ENCODE measurements at places on chromosomes 1 and 21.

DNA sequence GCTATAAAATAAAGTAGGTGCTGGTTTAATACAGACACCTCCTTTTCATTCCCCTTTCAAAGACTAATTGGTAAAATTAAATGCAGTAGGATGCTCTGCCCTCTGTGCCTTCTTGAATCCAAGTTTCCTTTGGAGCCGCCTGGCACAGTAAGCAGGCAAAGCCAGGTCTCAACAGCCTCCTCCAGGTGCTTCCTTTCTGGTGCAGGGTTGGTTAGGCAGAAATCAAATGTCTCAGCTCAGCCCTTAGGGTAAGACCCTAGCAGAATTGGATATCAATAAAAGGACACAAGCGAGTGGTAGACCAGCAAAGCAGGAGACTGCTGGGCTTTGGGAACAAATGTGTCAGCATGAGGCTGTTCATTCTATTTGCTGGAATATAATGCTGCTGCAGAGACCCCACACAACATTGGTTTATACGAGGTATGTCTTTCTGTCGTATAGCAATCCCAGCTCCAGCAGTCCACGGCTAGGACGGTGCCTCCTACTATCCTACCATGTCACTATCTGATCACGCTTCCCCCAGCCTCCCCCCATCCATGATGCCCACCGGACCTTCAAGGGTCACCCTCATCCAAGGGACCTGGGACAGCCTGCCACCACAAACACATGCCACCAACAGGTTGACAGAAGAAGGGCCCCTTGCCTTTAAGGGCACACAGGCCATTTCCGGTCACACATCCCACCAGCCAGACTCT lies 58.4 kb downstream of the CAPN2 start:
- peak overlapping the region; percentile 99 for H3K27ac ChIP-seq
- peaks cover 39% of the 10 kb centered on the region for H3K36me3 ChIP-seq
- DNase-seq, result no peak

DNA sequence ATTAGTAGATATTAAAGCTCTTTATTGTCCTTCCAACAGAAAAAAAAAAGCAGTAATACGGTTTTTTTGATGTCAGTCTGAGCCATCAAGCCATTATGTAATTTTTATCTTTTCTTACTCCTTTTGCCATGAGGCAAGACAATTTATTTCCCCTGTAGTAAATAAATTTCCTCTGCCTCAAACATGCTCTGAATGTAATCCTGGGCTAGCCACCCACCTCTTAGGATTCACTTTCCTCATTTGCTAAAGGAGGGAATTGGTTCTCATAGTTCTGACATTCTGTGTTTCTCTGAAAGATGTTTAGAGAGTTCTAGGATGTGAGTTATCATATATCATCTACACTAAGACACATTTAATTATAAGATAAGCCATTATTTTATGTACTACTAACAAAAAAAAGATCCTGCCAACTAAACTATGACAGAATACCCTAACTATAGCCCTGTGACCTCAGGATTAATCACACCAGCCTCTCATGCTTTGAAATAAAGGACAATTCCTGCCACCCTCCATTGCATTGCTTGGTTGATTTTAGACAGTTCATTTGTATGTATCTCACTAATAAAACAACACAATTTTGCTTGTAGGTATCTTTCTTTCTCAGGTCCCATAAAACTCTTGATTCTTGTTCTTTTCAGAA lies 34.0 kb upstream of the RAP1A start:
- DNase-seq, result no peak
- no peaks in the 10 kb centered on the region for H3K27me3 ChIP-seq
- H3K4me1 ChIP-seq, result no peaks in the 10 kb centered on the region
- no peak overlapping the region for H3K27ac ChIP-seq

DNA sequence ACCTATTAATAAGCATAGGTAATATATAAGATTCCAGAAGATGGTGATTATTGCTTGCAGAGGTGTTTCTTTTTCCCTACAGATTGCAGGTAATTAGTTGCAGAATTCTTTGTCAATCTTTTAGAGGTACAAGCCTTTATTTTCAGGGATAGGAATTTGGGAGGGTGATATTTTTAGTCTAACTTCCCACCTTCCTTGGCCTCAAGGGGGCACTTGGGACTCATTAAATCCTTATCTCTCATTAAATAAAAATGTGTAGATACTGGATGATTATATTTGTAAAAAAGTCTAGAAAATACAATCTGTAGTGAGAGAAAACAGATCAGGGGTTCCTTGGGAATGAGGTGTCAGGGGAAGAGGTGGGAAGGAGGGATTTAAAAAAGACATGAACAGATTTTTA lies 179.2 kb downstream of the PATJ start:
- H3K27me3 ChIP-seq, result no peaks in the 10 kb centered on the region
- H3K4me3 ChIP-seq, result no peak overlapping the region
- peaks cover 5% of the 10 kb centered on the region for H3K36me3 ChIP-seq
- DNase-seq, result no peak
- H3K4me1 ChIP-seq, result no peaks in the 10 kb centered on the region
- no peak overlapping the region for H3K27ac ChIP-seq

- peak; percentile 5 for DNase-seq
- H3K27ac ChIP-seq, result no peak overlapping the region
- peaks cover 8% of the 10 kb centered on the region for H3K4me1 ChIP-seq
- H3K27me3 ChIP-seq, result peaks cover 4% of the 10 kb centered on the region
- no peak overlapping the region for H3K4me3 ChIP-seq
Observed at GRCh38 chr1:60149251-60149650, 75.7 kb upstream of the C1orf87 start.

DNA sequence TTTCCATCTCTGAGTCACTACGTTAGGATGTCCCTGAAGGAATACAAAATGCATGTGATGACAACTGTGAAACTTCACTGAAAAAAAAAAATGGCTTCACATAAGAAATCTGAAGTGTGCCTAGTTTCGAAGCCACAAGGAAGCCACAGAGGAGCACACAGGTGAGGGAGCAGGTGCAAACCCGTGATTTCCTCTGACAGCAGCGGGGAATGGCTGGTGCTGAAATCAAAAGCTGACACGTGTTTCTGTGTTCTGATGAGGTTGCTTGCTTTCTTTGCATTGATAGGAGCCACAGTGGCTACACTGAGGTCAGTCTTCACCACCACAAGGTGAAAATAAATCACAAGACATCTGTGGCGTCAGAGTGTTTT lies 105.7 kb upstream of the TLR5 start:
- H3K4me1 ChIP-seq, result peaks cover 15% of the 10 kb centered on the region
- peaks cover 6% of the 10 kb centered on the region for H3K27me3 ChIP-seq
- H3K36me3 ChIP-seq, result peaks cover 8% of the 10 kb centered on the region
- no peak for DNase-seq

DNA sequence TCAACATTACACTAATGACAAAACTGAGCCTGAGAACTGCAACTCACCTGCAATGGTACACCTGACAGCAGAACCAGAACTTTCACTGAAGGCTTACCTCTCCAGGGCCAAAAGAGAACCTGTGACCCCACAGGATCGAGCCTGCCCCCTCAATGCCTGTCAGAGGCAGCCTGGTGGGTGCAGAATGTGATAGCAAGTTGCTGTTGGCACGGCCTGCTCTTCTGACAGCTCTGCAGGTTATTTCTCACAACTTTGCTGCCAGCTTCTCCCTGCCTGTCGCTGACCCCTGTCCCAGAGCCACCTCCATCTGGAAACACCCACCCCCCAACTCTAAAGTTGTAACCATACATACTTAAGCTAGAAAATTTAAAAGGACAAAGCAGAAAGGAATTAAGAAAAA lies 35.2 kb downstream of the HIVEP3 start:
- H3K4me1 ChIP-seq, result peaks cover 6% of the 10 kb centered on the region
- no peaks in the 10 kb centered on the region for H3K36me3 ChIP-seq
- peaks cover 3% of the 10 kb centered on the region for H3K27me3 ChIP-seq

Measured in endothelial cell (in vitro differentiated cells).